Stimulated activated naive CD4-positive, alpha-beta T cell treated with Interleukin-2 at 50 U/mL for 16 hours (primary cell): ENCODE measurements at places on chromosomes 7 and 10.

DNA sequence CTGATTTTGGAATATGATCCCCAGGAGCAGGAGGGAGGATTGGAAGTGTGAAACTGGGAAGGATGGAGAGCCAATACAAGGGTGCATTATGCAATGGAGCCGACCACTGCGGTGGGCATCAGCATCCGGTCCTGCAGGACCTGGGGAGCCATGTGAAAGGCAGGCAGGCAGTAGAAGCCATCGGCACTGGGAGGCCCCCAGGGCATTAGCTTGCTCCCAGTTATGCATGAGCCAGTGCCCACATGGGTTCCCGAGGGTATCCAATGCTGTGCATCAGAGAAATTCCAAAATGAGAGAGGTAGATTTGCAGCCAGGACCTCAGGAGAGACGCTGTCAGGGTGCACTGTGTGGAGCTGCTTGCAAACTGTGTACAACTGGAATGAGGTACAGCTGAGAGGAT, 8.7 kb upstream of the KCP start:
- no peak for DNase-seq

GRCh38 chr7:33774762-33775523, 130.4 kb upstream of the BMPER start:
- no peak for DNase-seq

GRCh38 chr7:34191771-34192479, 286.6 kb downstream of the BMPER start:
- no peak for DNase-seq

DNA sequence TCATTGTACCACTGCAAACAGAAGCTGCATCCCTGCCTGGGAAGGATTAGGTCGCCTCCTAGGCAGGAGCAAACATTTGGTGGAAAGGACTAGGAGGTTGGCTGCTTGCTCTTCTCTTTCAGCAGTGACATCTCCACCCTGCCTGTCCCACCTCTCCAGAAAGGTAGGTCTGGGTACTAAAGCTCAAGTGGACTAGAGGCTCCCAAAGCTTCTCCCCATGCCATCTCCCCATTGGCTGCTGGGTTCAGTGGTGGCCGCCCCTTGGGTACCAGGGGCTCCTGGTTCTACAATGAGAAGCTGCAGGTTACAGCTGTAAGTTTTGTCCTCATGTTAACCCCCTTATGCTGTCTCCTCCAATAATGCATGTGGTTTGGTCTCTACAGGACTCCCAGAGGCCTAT, 180.7 kb upstream of the MKI67 start:
- DNase-seq = no peak

GRCh38 chr10:45308707-45309106, 6.7 kb downstream of the OR13A1 start:
- no peak for DNase-seq

- no peak for DNase-seq
Measured at GRCh38 chr10:1671366-1672000, 65.8 kb downstream of the ADARB2 start.

DNA sequence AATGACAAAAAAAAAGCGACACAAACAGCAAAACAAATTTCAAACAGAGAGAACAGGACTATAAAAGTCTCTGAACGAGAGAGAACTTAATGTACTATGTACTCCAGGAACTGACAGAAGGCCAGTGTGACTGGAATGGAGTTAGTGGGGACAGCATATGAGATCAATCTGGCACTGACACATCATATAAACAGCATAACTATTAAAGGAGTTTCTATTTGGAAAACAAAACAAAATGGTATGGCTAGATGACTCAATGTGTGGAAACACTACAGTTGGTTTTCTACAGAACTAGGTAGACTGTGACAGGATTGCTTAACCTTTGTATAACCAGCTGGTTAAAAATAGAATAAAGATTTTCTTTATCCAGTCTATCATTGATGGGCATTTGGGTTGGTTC, 232.9 kb upstream of the KAT6B start:
- DNase-seq = no peak
